ENCODE measurements at places on chromosomes 6 and 20. TPM values are rescaled to one million over a fixed set of nuclear protein-coding genes. Genes with fewer than 3 reads are reported as not detected.

DNA sequence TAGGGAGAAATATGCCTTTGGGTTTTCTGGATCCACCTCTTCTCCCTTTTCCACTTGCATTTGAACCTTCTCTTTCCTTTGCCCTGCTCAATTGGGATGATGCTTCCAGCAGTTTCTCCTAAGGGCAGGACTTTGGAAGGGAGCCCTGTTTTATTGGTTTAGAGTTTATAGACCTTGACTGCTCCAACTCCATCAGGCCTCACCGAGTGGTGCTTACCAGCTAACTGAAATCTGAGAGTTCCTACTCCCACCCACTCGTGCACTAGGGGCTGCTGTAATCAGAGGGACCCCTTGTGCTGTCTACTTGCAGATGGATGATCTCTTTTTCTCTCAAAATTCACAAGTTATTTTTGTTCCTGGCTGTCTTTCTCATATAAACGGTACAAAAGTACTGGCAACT is 121.3 kb upstream of the SLC22A16 start:
- H3K36me3 ChIP-seq: no peaks in the 10 kb centered on the region
- H3K4me1 ChIP-seq: no peaks in the 10 kb centered on the region
- H3K27me3 ChIP-seq: no peaks in the 10 kb centered on the region
- DNase-seq: no peak

DNA sequence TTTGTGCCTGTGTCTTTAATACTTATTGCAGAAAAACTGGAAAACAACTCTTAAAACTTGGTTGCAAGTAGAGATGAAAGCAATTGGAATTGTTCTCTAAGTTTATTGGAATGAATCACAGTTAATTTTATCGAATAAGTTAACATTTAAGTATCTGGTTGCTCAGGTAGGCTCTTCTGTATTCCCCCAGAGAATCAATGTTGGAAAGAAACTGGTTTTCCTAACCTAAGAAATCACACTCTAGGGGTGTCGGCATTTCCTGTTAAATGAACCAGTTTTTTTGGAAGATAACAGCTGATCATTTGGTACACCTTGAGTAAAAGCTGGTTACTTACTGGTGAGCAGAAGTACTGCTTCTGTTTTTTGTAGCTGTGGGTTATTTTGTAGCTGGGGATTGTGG is 5.2 kb downstream of the TFAP2C start:
- H3K4me1 ChIP-seq: peaks cover 7% of the 10 kb centered on the region
- H3K4me3 ChIP-seq: no peak overlapping the region
- peaks cover 13% of the 10 kb centered on the region for H3K27me3 ChIP-seq
- DNase-seq: no peak

- peaks cover 26% of the 10 kb centered on the region for H3K4me1 ChIP-seq
- H3K36me3 ChIP-seq: no peaks in the 10 kb centered on the region
- H3K27me3 ChIP-seq: peaks cover 2% of the 10 kb centered on the region
Observed at GRCh38 chr20:36866681-36867495, 9.1 kb upstream of the TLDC2 start.

DNA sequence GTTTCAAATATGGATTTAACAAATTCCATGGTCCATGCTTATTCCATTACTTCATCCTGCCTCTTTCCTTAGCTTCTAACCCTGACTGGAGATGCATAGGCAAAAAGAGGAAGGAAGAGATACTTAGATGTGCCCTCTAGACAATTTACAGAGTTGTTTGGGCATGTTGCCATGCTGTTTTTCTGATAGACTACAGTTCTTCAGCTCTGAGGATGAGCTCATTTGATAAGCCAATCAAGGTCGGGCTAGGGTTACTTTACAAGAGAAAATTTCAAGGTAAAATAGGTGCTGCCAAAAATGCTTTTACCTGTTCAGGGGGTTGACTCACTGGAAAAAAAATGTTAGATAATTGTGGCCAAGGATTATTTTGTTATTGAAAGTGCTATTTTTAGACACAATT is 5.9 kb downstream of the HCRTR2 start:
- H3K4me1 ChIP-seq: no peaks in the 10 kb centered on the region
- no peak for DNase-seq
- H3K4me3 ChIP-seq: no peak overlapping the region
- no peaks in the 10 kb centered on the region for H3K27me3 ChIP-seq

DNA sequence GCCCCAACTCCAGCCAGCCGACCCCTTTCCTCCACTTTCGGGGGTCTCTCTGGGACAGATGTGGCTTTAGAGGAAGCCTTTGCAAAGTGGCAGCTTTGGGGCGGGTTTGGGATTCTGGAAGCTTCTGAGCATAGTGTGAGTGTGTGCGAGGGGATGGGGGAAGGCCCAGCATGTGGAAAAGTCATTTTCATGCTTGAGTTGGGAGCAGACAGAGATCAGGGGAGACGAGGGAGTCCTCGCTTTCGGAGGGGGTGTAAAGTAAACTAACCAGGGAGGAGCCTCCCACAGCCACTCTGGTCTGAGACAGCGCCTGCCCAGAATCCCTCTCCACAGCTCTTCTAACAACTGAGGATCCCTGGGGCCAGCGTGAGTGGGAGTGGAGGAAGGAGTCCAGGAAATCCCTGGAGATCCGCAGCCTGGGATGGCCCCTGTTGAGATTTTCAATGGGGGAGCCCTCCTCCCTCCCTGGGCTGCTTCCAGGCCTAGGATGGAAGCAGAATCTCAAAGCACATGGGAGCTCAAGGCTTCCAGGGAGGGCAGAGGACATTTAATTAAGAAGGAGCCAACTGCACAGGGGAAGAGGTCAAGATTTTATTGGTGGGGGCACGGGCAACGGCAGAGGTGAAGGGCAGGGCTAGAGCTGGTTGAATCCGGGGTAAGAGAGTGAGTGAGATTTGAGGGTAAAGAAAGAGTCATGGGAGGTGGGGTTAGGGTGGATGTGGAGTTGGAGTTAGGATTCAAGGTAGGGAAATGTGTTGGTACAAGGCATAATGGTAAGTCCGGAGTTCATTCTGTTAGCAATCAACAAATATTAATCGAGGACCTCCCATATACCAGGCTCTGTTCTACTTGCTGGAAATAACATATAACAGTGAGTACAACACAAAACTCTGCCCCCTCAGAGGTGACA is 102.3 kb upstream of the FOXP4 start:
- no peak for DNase-seq
- no peaks in the 10 kb centered on the region for H3K36me3 ChIP-seq
- peaks cover 52% of the 10 kb centered on the region for H3K4me1 ChIP-seq
- H3K4me3 ChIP-seq: no peak overlapping the region
- no peak overlapping the region for H3K27ac ChIP-seq
- H3K27me3 ChIP-seq: peaks cover 33% of the 10 kb centered on the region

DNA sequence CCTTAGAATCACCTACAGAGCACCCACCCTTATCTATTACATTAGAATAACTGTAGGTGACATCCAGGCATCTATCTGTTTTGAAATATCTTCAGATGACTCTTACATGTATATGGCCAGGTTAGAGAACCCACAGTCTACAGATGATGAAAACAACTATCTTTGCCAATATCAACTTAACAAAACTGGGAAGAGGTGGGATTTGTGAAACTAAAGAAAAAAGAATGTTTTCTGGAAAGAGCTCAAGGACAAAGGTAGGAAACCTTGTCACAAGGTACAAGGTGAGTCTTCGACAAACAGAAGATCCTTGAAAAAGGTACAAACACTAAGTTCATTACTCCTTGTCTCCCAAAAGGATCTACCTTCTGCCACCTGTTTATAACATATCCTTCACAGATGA is 47.0 kb upstream of the DST start:
- no peaks in the 10 kb centered on the region for H3K4me1 ChIP-seq
- no peaks in the 10 kb centered on the region for H3K36me3 ChIP-seq
- no peak for DNase-seq

PLCB4 gene
- not detected for total RNA-seq

DNA sequence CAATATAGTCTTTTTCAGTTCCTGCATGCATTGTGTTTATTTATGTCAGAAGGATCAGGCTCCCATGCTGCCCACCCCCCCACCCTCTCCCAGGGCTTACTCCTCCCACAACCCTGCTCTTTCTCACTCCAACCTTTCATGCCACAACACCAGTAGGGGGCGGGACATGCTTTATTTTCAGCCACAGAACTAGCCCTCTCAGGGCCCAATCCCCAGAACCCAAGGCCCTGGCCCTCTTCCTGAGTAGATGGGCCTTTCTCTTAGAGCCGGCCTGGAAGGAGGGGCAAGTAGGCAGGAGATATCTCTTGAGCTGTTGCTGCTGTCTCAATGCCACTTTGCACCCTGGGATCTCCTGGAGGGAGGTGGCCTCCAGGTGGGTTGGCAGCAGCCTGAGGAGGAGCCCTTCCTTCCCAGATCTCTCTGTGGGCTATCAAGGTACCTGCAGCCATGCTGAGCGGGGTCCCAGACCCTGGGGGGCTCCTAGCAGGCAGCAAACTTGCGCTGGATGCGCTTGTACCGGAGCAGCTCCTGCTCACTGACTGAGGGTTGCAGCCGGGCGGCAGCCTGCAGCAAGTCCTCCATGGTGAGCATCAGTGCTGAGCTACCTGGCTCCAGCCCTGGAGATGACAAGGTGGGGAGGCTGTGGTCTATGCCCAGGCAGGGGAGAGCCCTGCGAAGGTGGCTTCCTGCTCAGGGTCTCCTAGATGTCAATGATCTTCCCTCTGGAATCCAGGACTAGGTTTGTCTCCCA is 3.5 kb downstream of the GNMT start:
- H3K4me1 ChIP-seq: peaks cover 15% of the 10 kb centered on the region
- H3K27ac ChIP-seq: no peak overlapping the region
- peak; percentile 56 for DNase-seq
- no peak overlapping the region for H3K4me3 ChIP-seq
- H3K27me3 ChIP-seq: peaks cover 9% of the 10 kb centered on the region

DNA sequence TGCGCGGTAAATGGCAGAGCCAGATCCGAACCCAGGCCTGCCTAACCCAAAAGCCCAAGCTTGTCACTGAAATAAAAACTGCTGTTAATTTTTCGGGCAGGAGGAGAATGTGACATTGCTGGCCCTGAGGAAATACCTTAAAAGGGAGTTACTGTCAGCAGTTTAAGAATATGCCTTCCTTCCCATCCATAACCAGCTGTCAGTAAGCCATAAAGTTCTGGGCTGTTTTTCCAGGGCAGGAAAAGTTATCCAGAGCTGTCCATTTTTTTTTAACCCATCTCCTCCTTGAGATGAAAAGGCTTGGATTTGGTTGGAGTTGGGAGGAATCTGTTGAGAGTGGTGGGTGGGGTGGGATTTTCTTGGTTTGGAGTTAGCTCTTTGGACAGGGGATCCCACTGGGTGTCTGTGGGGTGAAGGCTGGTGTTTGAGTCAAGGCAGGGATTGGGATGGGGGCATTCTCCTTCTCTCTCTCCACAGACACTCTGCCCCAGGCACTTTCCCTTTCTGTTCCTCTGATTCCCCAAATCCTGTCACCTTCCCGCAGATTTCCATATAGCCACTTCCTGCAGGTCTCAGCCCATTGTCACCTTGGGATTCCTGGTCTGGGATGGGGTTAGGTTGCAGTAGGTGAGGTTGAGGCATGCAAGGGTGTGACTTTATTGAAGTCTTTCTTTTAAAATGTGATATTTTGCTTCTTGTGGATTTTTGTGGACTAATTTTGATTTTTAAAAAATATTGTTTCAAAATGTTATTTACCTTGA is 4.3 kb upstream of the KCNG1 start:
- peaks cover 9% of the 10 kb centered on the region for H3K27me3 ChIP-seq
- no peaks in the 10 kb centered on the region for H3K36me3 ChIP-seq
- DNase-seq: no peak
- H3K4me1 ChIP-seq: peaks cover 10% of the 10 kb centered on the region

TMEM151B gene
- total RNA-seq: not detected

DNA sequence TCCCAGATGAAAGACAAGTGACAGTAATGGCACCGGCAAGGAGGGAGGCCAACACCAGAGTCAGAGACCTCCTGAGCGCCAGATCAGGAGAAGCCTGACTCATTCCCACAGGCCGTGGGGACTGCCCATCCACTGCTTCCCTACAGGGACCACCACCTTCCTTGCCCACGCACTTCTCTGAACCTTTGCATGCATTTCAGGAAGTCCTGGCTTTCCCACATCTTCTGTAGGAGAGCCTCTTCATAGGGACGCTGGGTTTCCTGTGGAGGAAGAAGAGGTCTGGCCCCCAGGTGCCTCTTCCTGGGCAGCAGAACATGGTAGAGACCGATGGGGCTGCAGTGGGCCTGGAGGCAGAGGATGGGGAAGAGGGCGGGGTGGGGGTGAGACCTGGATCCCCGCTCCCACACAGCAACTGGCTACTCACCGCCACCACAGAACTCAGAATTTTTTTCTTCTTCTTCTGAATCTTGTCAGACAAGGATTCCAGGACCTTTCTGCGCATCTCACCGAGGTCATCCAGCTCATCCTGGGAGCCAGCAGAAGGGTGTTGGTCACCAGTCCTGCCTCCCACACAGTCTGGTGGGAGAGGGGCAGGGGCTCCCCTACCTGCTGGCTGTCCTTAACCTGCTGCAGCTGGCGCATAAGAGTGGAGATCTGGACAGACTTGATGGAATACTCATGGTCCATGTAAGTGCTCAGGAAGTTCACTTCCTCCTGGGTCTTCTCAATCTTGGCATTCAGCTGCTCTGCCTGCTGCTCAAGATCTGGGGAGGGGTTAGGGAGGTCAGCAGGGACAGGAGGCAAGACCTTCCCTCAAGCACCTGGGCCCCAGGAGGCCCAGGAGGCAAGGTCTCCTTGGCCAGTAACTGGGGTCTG is 13.7 kb downstream of the C20orf96 start:
- no peak overlapping the region for H3K27ac ChIP-seq
- no peaks in the 10 kb centered on the region for H3K27me3 ChIP-seq
- no peak overlapping the region for H3K4me3 ChIP-seq
- H3K4me1 ChIP-seq: no peaks in the 10 kb centered on the region
- no peak for DNase-seq
- no peaks in the 10 kb centered on the region for H3K36me3 ChIP-seq

LAMA2 gene
- 2.1 TPM for total RNA-seq

OPRL1 gene
- total RNA-seq: 1.4 TPM

ACSS1 gene
- 57.4 TPM for total RNA-seq

GRCh38 chr20:61917474-61918145 is 148.1 kb downstream of the TAF4 start:
- H3K36me3 ChIP-seq: no peaks in the 10 kb centered on the region
- peaks cover 19% of the 10 kb centered on the region for H3K4me1 ChIP-seq
- DNase-seq: no peak
- no peak overlapping the region for H3K27ac ChIP-seq

- no peaks in the 10 kb centered on the region for H3K27me3 ChIP-seq
- peaks cover 46% of the 10 kb centered on the region for H3K4me1 ChIP-seq
- H3K4me3 ChIP-seq: no peak overlapping the region
- H3K36me3 ChIP-seq: no peaks in the 10 kb centered on the region
- DNase-seq: peak; percentile 40
Observed at GRCh38 chr20:53750827-53751619, 157.4 kb upstream of the ZNF217 start.

- no peak for DNase-seq
- H3K27ac ChIP-seq: no peak overlapping the region
- no peaks in the 10 kb centered on the region for H3K27me3 ChIP-seq
- peaks cover 34% of the 10 kb centered on the region for H3K4me1 ChIP-seq
- H3K36me3 ChIP-seq: no peaks in the 10 kb centered on the region
Observed at GRCh38 chr6:7143476-7143974, 35.8 kb downstream of the RREB1 start.

NPEPL1 gene
- total RNA-seq: 68.4 TPM
